Activated T-helper 1 cell treated with anti-CD3 and anti-CD28 coated beads, Interleukin-2, amount 50 U/mL, for 16 hours (primary cell): ENCODE measurements at places on chromosomes 2 and 18.

DNA sequence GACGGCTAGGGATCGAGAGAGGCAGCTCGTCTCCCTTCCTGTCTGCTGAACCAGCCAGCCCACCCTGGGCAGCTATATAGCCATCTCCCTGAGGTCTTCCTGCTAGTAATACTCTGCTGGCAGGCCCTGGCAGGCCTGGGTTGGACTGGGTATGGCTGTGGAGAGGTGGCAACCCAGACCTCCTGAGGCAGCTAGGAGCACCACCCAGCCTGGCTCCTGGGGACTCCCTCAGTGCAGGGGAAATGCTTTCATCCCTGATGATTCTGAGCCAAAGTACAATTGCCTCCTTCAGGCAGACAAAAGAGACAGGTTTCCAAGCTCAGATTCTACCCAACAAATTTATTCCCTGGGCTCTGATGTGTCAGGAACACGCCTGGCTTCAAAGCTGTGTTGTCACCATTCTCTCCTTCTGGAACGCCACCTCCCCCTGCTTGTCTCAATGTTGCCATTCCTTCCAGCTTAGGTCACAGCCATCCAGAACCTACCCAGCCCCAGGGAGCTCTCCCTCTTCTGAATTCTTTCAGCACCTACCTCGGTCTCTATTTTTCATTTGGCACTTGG, 4.7 kb upstream of the DNAJB2 start:
- no peak for DNase-seq

GRCh38 chr2:207092818-207093217, 72.9 kb downstream of the KLF7 start:
- no peak for DNase-seq

DNA sequence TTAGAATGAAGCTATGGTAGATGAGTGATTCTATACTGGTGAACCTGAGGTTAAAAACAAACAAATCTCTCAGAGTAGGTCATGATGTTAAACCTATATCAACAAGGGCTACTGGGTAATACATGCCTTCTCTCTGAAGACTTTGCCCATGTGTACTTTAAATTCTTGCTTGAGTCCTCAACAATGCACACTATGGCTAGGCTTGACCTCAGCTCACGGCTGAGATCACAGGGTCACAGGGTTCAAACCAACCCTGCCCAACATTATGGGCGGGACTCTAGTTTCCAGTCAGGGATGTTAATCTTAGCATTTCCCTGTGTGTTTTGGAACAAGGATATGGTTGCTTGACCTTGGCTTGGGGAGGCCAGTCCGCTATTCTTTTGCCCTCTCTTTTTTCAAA, 7.7 kb downstream of the CD28 start:
- no peak for DNase-seq

- no peak for DNase-seq
Measured at GRCh38 chr2:233470011-233470687, 96.4 kb downstream of the USP40 start.

- no peak for DNase-seq
Measured at GRCh38 chr2:194686569-194686968, 970.5 kb upstream of the SLC39A10 start.

GRCh38 chr18:61196750-61197149, 136.5 kb upstream of the CDH20 start:
- DNase-seq: no peak

GRCh38 chr2:24935145-24935544, 15.1 kb upstream of the ADCY3 start:
- DNase-seq: no peak

GRCh38 chr2:73252238-73253027, 18.3 kb downstream of the CCT7 start:
- no peak for DNase-seq

GRCh38 chr18:48545757-48546321, 7.0 kb downstream of the CTIF start:
- DNase-seq: no peak

- no peak for DNase-seq
Measured at GRCh38 chr18:21404426-21404825, 162.4 kb downstream of the GREB1L start.

GRCh38 chr2:160621748-160622147, 128.1 kb upstream of the RBMS1 start:
- no peak for DNase-seq

DNA sequence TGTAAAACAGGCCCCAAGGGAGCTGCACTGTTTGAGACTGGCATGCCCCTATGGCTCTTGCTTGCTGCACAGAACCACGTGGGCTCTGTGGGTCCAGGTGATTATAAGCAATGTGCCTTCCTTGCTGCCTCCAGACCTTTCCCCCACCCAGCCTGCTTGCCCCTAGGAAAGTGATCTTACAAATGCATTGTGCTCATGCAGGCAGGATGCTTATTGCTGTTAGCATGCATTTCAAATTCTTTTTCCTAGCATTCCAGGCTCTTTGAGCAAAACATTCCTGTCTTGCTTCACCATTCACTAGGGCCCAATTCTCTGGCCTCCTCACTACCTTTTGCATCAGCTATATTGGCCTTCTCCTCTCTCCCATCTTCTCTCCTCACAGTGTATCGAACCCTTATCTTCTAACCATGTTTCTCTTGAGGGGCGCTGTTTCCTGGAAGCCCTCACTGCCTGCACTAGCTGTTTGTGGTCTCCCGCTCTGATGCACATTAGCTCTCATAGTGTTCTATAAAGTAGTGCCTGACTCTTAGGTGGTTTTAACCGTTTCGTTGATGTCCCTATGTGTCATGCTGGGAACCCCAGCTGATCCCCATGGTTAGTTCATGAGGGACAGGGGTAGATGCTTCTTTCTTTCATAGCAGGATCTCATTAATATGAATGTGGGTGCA, 152.9 kb upstream of the EPAS1 start:
- DNase-seq: no peak

- no peak for DNase-seq
Measured at GRCh38 chr18:45355944-45356520, 259.2 kb upstream of the SLC14A2 start.

- DNase-seq: no peak
Measured at GRCh38 chr2:182761903-182762302, 45.8 kb downstream of the DNAJC10 start.

- no peak for DNase-seq
Measured at GRCh38 chr2:235059161-235059560, 107.3 kb downstream of the SH3BP4 start.

DNA sequence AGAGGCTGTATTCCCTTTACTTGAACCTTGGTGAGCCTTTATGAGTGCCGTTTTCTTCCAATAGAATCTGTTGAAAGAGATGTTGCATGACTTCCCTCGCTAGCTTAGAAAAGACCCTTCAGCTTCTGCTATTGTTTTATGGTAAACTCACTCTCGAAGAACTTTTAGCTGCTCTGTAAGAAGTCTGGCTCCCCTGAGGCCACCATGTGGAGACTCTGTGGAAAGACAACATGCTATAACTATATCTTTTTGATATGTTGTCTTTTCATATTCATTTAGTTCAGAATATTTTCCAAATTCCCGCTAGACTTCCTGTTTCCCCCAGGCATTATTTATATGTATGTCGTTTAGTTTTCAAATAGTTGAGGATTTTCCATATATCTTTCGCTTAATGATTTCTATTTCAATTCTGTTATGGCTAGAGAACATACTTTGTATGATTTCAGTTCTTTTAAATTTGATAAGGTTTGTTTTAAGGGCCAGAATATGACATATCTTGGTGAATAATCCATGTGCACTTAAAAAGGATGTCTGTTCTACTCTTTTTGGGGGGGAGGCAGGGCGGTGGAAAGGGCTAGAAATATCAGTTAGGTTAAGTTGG, 64.1 kb downstream of the PTPN4 start:
- no peak for DNase-seq

DNA sequence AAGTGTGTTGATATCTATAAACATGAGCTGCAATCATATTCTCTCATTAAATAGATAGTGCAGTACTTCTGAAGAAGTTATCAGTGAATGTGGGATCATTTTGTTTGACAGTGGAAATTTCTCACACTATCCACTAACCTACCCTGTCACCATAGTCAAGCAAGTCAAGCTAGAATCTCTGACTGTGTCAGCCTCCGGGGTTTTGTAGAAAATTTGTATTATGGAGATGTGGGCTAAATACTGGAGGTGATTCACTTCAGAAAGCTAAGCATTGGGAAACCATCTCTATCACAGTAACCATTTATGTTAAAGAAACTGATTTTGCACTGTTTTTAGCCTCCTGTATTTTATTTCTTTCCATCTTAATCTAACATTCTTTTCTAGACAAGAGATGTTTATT, 126.6 kb upstream of the CREB1 start:
- no peak for DNase-seq

DNA sequence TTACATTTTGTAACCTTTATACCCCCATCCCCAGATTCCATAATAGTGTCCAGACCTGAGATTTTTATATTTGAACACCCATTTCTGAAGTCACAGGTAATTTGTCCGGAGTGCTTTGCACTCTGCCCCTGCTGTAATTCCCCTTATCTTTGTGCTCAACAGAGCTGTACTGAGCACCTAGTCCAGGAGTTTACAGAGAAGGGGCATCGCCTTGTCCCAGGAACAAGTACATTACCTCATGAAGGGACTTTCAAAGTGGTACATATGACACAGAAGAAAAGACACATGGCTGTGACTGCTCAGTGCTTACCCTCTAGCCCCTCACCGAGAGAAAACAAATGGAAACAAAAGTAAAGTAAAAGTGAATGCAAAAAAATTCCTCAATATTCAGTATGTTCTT, 373.5 kb downstream of the SOX11 start:
- DNase-seq: no peak

DNA sequence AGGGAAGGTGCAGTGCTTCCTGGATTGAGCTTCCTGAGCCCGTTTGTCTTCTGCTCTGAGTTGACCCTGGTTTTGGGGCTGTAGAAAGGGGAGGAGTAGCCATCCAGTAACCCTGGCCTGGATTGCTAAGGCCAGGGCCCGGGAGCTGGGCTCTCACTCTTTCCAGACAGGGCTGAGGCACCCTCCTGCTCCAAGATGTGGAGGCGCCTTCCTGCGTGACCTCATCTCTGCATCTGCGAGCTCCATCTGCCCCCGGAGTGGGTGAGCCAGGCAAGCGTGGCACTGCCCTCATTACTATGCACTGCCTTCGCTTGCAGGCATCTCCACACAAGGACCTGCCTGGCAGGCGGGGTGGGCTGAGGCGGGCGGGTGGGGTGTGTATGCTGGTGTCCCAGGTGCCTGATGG, 58.0 kb downstream of the RAB31 start:
- DNase-seq: no peak

GRCh38 chr2:119224391-119225104, 914 bp downstream of the STEAP3 start:
- no peak for DNase-seq
